Panc1 (cell line): ENCODE measurements at places on chromosomes 2 and 18.

GRCh38 chr2:48508461-48509124 lies 21.4 kb upstream of the STON1 start:
- DNase-seq, result no peak

DNA sequence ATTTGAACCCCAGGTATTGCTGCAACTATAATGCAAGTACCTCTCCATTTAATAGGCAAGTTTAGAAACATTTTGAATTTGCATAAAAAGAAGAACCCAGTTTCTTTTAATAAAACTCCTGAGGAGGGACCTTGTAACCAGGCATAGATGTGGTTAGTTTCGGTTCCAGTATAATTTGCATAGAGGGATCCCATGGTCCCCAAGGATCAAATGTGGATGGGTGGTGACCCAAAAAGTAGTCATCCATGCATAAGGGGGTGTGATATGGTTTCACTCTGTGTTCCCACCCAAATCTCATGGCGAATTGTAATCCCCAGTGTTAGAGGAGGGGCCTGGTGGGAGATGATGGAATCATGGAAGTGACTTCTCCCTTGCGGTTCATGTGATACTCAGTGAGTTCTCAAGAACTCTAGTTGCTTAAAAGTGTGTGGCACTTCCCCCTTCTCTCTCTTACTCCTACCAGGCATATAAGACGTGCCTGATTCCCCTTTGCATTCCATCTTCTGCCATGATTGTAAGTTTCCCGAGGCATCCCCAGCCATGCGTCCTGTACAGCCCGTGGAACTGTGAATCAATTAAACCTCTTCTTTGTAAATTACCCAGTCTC lies 40.2 kb upstream of the SKA1 start:
- no peak for DNase-seq

DNA sequence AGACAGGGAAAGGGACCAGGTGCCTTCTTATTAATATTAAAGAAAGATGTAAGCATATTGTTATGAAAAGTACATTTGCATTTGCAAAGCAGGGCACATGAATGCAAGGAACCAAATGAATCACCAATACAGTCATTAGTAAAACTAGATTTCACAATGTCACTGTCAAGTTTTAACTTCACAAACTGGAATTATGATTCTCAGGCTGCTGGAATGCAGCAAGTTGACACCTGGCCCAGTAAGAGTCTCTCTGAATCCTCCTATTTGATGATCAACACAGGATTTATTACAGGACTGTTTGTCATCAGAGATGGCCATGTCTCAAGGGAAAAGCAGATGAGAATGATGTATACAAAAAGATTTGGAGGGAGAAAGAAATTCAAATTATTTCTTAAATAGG lies 72.9 kb upstream of the STK39 start:
- DNase-seq, result no peak

DNA sequence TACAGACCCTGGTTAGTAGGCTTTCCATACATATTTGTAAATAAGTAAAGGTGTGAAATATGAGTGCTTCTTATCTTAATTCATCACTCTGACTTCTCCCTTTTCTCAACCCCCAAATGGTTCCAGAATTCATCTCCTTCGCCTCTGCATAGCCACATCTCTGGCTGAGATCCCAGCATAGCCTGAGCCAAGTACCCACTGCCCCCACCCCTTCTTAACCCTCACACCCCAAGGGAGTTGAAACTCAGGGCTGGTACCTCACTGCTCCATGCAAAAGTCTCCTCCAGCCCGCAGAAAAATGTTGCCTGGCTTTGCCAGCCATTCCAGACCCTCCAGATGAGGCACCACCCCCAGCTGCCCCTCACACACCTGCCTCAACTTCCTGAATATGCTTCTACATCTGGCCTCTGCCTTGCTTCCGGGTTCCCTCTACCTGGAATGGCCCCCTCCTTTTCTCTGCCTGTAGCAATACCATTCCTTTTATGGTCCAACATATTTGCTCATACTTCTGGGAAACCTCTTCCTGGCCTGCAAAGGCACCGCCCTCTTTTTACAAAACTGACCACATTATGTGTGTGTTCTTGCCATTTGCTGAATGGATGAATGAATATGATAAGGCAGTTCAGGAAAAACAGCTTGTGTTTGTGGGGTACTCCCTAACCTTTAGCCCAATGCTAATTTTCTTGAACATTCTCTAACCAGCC lies 112.8 kb downstream of the CELF4 start:
- no peak for DNase-seq

DNA sequence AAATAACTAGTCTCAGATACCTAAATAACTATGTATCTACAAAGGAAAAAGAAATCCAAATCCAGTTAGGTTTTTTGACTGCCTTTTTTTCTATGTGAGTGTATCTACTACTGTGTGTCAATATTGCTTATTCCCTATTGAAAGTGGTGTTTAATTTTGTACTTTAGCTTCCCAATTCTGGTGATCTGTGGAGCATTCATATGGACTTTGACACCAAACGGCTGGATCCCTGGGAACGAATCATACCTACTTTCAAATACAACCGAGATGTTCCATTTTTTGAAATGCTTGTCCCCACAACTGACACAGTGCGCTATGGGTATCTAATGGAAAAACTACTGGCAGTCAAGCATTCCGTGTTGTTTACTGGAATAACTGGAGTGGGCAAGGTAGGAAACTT lies 152.8 kb downstream of the DNAH6 start:
- DNase-seq, result no peak

- no peak for DNase-seq
These were observed 42.6 kb downstream of the PXDN start for GRCh38 chr2:1701556-1702185.

GRCh38 chr18:4454537-4455112 lies 482 bp downstream of the DLGAP1 start:
- no peak for DNase-seq

- no peak for DNase-seq
These were observed 178.0 kb downstream of the DLGAP1 start for GRCh38 chr18:4276953-4277585.

DNA sequence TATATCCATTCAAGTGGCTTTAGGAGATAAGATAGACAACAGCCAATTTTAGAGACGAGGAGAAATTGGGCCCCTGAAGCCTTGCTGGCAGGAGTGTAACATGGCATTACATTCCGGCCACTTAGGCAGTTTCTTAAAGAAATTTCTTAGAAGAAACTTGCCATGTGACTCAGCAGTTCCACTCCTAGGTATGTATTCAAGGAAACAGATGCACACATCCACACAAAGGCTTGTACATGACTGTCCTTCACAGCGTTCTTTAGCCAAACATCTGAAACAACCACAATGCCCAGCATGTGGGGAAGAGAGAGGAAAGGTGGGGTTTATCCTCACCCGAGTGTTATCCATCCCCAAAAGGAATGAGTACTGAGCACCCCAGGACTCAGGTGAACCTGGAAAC lies 107.1 kb downstream of the NFATC1 start:
- DNase-seq, result no peak

DNA sequence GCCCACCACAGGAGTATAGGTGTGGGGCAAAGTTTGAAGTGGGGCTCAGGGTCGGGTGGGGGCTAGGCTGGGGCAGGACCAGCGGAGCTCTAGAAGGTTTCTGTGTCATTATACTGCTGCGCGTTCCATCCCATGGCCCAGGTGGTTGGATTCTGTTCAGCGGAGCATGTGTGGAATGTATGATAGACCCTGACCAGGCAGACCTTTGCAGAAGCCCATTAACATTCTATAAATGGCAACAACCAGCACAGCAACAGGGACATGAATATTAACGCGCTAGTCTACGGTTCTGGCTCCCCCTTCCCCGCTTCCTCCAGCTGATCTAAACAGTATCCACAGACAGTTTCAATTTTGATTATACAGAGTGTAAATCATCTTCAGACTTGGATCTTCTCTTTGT lies 4.1 kb upstream of the PRKCE start:
- no peak for DNase-seq

GRCh38 chr2:51628917-51629316 lies 597.0 kb upstream of the NRXN1 start:
- no peak for DNase-seq

- DNase-seq, result no peak
These were observed 20.8 kb downstream of the LDLRAD4 start for GRCh38 chr18:13239171-13239956.

- DNase-seq, result no peak
These were observed 54.6 kb downstream of the LANCL1 start for GRCh38 chr2:210421916-210422315.

GRCh38 chr2:1515986-1516797 lies 102.9 kb downstream of the TPO start:
- DNase-seq, result no peak

GRCh38 chr18:59897321-59897954 lies 2.4 kb upstream of the PMAIP1 start:
- DNase-seq, result no peak

DNA sequence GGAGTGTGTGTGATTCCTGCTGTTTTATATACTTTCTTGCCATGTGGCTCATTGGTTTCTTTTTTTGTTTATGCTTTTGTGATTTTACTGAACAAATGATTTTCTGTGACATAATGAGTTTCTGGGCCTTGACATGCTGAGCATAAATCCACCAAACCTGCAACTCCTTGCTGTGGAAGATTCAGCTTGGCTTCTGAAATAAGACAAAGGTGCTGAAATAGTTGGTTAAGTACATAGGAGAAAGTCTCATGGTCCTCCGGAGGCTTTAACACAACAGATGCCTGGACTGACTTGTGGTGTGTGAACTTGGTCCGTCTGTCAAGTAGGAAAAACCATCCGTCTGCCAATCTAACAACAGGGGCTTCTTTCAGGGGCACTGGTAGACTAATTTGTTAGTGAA lies 315.3 kb upstream of the CXCR4 start:
- no peak for DNase-seq

GRCh38 chr2:189210250-189211087 lies 30.9 kb upstream of the COL5A2 start:
- no peak for DNase-seq

DNA sequence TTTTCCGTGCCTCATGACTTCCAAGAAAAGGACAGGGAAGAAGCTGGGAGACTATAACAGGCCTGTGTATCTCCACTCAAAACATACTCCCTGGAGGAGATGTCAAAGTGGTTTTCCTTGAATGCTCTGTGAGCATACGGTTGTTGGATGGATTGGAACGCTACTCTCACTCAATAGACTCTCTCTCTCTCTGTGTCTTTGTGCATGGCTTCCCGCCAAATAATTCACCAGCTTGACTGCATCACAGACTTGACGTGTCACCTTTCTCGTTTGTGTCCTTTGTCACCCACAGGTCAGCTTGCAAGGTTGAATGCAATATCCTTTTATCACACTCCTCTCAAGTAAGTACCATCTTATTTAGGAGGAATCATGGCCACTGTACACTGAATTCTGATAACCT lies 156.8 kb upstream of the MAPRE2 start:
- no peak for DNase-seq

DNA sequence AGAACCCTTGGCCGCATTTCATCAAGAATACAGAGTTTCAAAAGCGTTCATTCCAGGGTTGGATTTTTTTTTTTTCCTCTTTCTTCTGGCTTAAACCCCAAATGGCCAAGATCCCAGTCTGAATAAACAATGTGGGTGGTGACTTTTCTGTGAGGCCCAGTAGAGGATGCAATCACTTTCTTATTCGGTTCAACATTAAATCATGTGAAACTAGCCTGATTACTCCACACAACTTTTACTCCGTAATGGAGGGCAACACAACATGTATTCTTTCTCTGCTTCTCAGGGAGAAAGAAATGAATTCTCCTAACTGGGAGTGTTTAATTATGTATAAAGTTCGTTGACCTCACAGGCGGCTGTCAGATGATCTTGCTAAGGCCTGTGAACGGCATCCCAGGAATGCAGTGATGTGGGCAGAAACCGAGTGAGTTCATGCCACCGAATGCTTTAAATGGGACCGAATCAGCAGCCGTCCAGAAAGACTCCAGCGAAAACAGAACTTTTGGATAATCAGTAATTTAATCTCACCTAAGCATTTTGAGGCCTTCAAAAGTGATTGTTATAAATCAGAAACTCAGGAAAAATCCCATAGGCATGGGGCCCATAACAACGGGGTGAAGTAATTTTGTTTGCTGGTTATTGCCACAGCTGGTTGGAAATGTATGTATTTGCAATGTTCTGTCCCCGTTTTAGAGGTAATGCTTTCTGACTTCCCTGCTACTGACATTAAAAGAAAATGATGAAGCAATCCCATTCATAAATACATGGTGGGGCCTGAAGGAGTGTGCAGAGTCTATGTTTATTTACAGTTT lies 81.5 kb downstream of the BCL2 start:
- no peak for DNase-seq

- no peak for DNase-seq
These were observed 44.5 kb downstream of the DDX18 start for GRCh38 chr2:117858892-117859531.

DNA sequence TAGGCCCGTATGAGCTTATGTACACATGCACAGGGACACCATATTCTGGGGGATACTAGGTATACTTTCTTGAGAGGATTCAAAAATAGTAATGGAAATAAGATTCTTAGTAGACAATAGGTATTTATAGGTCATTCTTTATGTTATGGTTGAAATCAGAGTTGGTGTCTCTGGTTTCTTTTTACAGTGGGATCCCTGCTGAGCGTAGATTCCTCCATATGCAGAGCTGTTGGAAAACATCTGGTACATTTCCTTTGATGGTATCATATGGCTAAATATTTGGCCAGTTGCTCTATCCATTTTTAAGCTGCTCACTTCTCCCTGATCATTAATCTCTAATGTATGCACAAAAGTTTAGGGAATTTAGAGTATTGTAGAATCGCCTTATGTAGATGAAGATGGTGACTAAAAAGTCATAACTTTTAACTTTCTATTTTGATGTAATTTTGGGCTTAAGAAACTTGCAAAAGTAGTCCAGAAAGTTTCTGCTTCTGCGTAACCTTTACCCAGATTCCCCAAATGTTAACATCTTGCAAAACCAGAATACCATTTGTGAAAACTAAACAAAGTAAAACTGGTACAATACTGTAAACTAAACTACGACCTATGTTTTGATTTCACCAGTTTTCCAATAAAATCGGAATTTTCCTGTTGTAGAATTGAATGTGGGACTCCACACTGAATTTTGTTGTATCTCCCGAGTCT lies 5.4 kb downstream of the ARHGAP28 start:
- no peak for DNase-seq

GRCh38 chr2:33047939-33048338 lies 101.2 kb downstream of the LTBP1 start:
- no peak for DNase-seq

GRCh38 chr2:236766850-236767249 lies 197.2 kb downstream of the ACKR3 start:
- DNase-seq, result no peak

DNA sequence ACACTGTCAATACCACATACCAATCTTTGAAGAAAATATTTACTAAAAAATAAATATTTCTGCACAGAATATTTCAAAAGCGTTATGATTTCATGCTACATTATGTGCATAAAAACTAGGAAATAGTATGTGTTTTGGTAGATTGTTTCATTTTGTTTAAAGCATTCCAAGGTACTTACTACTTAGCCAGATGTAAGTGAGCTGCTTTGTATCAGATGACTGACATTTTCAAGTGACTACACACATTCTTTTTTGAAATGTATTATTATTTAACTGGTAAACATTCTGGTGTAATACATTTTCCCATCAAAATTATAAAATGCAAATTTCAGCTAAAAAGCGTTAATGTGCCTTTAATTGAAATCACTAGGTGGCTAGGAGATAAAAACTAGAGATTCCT lies 21.5 kb downstream of the GCA start:
- DNase-seq, result no peak

GRCh38 chr2:61604433-61604832 lies 66.3 kb upstream of the XPO1 start:
- no peak for DNase-seq

- DNase-seq, result no peak
These were observed 2.3 kb downstream of the RNF103 start for GRCh38 chr2:86621280-86621943.
